ENCODE measurements at places on chromosomes 12 and 14.

DNA sequence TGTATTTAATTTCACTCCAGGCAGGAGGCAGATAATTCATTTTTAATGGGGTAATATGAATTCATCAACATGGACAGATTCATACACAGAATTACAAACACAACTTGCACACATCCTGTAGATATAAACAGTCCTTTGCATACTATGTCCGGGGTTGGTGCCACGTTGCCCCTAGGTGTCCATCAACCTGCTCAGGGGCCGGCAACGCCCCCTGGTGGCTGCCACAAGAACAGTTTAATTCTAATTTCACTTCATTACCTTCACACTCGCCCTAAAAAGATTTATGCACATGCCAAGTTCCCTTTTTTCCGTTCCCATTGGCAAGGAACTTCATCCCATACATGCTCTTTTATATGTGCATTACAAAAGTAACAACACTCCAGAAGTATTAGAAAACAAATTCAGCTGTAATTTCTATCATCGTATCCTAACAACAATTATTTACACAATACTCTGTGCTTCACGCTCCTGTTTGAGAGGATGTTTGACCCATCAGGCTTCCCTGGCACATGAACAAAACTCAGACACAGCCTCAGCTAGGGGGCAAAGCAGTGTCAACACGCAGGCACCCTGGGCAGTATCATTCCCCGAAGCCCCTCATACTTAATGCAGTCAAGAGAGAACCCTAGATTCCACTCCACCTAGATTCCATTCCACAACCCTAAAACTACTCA, 15.5 kb downstream of the MANSC1 start:
- H3K4me3 ChIP-seq, result no peak overlapping the region
- H3K27me3 ChIP-seq, result no peaks in the 10 kb centered on the region
- peak; percentile 61 for DNase-seq
- no peaks in the 10 kb centered on the region for H3K36me3 ChIP-seq
- peaks cover 6% of the 10 kb centered on the region for H3K4me1 ChIP-seq
- no peak overlapping the region for H3K27ac ChIP-seq

- H3K4me3 ChIP-seq, result no peak overlapping the region
- no peaks in the 10 kb centered on the region for H3K27me3 ChIP-seq
- DNase-seq, result no peak
- no peaks in the 10 kb centered on the region for H3K36me3 ChIP-seq
- peaks cover 10% of the 10 kb centered on the region for H3K4me1 ChIP-seq
These were observed 195.5 kb upstream of the BTG1 start for GRCh38 chr12:92341065-92341668.

- no peaks in the 10 kb centered on the region for H3K4me1 ChIP-seq
- no peaks in the 10 kb centered on the region for H3K36me3 ChIP-seq
These were observed 153.9 kb downstream of the PIK3C2G start for GRCh38 chr12:18415227-18415626.

DNA sequence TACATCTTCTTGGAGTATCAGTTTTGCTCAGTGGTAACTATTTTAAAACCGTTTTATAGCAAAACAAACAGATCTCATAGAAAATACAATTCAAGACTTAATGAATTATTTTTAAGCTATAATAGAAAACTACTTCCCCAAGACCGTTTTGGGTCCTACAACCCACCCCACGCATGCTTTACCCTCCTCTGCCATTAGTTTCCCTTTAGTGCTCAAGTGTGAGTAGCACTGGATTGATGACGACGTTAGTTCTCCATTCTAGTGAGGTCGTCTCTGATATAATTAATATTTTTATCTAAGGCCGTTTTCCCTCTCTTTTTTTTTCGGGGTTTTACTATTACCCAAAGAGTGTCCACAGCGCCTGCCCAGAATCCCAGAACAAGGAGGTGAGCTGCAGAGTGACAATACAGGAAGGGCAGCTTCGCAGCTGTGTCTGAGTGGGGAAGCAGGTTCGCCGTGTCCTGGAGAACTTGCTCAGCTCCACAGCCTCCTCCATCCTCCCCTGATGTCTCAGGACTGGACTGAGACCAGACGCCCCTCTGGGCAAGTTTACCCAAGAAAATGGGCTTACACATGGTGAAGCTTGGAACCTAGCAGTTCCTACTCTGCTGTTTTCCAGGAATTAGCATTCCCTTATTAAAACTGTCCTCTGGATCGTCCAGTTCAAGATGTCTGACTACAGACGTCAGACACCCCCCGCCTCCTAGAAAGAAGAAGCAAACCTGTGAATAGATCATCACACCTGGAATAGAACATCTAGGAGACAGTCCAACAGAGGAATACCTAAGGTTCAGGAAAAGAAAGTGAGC, 31.9 kb upstream of the MON2 start:
- H3K27me3 ChIP-seq, result peaks cover 18% of the 10 kb centered on the region
- no peak overlapping the region for H3K27ac ChIP-seq
- no peak for DNase-seq
- peaks cover 15% of the 10 kb centered on the region for H3K4me1 ChIP-seq

DNA sequence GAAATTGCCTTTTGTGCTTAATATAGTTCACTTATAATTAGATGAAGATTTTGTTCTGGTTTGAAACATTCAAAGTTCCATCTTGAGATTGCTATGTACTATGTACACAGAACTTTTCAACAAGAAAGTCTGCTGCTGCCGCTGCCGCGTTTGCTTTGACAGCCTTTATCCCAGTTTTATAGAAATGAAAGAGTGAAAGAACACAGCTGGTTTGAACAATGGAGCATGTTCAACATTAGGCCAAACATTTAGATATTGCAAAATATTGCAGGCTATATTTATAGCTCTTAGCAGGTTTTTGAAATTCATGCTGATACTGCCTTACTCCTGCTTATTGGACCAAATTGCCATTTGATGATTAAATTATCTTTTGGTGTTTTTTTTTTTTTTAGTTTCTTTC, 299.8 kb upstream of the PRKD1 start:
- H3K4me1 ChIP-seq, result no peaks in the 10 kb centered on the region
- no peaks in the 10 kb centered on the region for H3K27me3 ChIP-seq
- DNase-seq, result no peak
- H3K27ac ChIP-seq, result no peak overlapping the region
- H3K4me3 ChIP-seq, result no peak overlapping the region
- H3K36me3 ChIP-seq, result no peaks in the 10 kb centered on the region

DNA sequence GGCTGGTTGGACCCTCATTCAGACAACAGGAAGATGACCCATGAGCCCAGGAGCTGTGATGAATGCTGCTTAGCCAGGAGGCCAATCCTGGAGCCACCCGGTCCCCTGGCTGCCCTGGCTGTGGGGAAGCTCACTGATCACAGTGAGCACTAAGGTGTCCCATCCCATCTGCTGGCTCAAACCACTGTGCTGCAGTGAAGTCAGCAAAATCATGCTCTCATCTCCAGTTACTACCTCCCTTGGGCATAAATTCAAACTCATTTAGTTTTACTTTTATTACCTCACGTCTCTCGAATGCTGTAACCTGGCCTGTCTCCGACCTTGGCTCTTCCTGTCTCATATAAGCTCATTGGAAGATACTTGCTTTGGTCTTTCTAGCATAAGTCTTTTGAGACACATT, 112.4 kb downstream of the APAF1 start:
- H3K27ac ChIP-seq, result no peak overlapping the region
- DNase-seq, result no peak
- H3K4me3 ChIP-seq, result no peak overlapping the region
- H3K36me3 ChIP-seq, result no peaks in the 10 kb centered on the region

- H3K27me3 ChIP-seq, result no peaks in the 10 kb centered on the region
- peaks cover 5% of the 10 kb centered on the region for H3K36me3 ChIP-seq
- no peak for DNase-seq
These were observed 6.4 kb downstream of the NDUFA12 start for GRCh38 chr12:94997061-94997460.

- H3K27ac ChIP-seq, result no peak overlapping the region
- H3K4me1 ChIP-seq, result no peaks in the 10 kb centered on the region
- no peak overlapping the region for H3K4me3 ChIP-seq
- DNase-seq, result no peak
- H3K36me3 ChIP-seq, result no peaks in the 10 kb centered on the region
- H3K27me3 ChIP-seq, result no peaks in the 10 kb centered on the region
These were observed 144.3 kb downstream of the BCL11B start for GRCh38 chr14:99127651-99128167.

- no peak overlapping the region for H3K4me3 ChIP-seq
- no peaks in the 10 kb centered on the region for H3K36me3 ChIP-seq
- DNase-seq, result no peak
- H3K4me1 ChIP-seq, result peaks cover 42% of the 10 kb centered on the region
These were observed 215.9 kb downstream of the CHST11 start for GRCh38 chr12:104672501-104673265.

- no peaks in the 10 kb centered on the region for H3K36me3 ChIP-seq
- DNase-seq, result no peak
- H3K27ac ChIP-seq, result no peak overlapping the region
- no peaks in the 10 kb centered on the region for H3K27me3 ChIP-seq
These were observed 138.0 kb upstream of the CPNE8 start for GRCh38 chr12:39043424-39043822.

- H3K4me3 ChIP-seq, result no peak overlapping the region
- no peak overlapping the region for H3K27ac ChIP-seq
- H3K27me3 ChIP-seq, result no peaks in the 10 kb centered on the region
- no peak for DNase-seq
- H3K36me3 ChIP-seq, result no peaks in the 10 kb centered on the region
These were observed 74.6 kb downstream of the FRMD6 start for GRCh38 chr14:51726166-51726899.

All from CD8-positive, alpha-beta memory T cell (primary cell).